DMS53 (cell line): ENCODE measurements at places on chromosomes 6 and 20.

- DNase-seq, result no peak
Observed at GRCh38 chr6:131844243-131844841, 36.5 kb downstream of the ENPP1 start.

GRCh38 chr20:46317685-46318177, 9.4 kb upstream of the CDH22 start:
- DNase-seq, result no peak

DNA sequence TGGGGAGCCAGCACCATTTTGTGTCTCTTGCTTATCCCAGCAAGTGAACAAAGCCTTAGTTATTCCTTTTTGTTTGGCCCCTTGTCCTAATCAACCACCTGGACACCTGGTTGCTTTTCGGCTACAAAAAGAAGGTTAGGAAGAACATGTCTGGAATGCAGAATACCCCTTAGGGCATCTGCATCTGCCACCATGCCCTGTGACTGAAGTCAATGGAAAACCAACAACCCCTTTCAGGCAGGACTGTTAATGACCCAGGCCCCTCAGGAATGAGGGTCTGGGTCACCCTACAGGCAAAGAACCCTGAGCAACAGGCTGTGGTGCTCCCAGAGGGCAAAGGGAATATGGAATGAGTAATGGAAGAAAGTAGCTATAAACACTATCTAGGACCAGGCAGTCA, 78.5 kb downstream of the PDE10A start:
- DNase-seq, result no peak

DNA sequence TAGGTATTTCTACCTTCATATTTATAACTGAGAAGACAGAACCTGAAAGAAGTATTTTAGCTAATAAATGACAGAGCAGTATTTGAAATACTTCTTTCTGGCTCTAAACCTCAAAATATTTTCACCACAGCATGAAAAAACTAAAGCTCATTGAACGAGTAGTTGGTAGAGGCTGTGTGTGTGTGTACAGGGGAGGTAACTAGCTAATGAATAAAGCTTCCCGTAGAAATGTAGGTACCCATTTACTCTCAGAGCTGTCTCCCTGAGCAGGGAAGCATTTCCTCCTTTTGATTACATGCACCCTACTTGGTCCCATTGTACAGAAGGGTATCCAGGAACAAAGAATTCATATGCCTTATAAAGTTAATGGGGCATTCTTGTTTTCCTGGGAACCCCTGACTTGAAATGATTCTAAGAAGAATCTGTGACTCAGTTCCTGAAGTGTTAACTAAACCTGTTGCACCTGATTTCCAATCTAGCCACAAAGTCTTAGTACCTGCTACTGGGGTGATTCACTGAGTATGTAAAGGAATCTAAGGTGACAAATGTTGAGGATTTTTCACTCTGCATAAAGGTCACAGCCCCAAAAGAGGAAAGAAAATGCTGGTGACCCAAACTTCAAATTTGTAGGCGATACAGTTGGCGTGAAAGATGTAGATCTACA, 12.5 kb downstream of the CRYBG1 start:
- no peak for DNase-seq

GRCh38 chr6:168915242-168915641, 338.4 kb downstream of the THBS2 start:
- no peak for DNase-seq

GRCh38 chr6:81844686-81845085, 92.2 kb upstream of the TENT5A start:
- DNase-seq, result no peak
